ENCODE measurements at places on chromosomes 2 and 18.
A peak's percentile ranks its signal among the peaks of the same experiment; 100 is the strongest.

DNA sequence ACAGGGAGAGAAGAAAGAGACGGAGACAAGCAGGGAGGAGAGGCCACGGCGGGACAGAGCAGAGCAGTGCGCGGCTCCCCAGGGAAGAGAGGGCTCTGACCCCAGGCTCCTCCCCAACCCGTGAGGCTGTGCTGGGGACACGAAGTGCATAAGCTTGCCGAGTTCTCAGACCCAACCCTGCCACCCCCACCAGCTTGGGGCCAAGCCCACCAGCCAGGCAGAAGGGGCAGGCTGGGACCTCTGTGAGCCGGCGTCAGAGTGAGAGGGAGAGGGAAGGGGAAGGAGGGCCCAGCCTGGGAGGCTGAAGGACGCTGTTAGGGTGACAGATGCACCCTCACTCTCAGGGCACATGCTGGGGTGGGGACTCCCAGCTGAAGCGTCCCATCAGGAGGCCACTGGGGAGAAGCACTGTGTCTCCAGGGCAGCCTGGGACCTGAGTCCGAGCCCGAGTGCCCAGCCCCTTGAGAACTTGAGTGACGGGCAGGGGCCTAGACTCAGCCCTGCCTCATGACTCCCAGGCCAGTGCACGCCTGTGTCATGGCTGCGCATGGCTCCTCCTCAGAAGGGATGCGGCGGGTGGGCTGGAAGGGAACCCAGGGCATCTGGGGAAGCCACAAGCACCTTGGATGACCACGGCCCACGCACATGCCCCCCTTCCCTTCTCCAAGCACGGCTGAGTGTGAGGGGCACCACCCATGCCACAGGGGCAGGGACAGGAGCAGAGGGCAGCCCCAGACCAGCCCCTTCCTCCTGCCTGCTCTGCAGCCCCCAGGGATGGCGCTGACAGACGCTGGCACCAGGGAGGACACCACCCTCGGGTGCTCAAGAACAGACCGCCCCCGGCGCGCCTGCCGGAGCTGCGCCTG is 31.0 kb downstream of the MTERF4 start:
- DNase-seq = no peak

DNA sequence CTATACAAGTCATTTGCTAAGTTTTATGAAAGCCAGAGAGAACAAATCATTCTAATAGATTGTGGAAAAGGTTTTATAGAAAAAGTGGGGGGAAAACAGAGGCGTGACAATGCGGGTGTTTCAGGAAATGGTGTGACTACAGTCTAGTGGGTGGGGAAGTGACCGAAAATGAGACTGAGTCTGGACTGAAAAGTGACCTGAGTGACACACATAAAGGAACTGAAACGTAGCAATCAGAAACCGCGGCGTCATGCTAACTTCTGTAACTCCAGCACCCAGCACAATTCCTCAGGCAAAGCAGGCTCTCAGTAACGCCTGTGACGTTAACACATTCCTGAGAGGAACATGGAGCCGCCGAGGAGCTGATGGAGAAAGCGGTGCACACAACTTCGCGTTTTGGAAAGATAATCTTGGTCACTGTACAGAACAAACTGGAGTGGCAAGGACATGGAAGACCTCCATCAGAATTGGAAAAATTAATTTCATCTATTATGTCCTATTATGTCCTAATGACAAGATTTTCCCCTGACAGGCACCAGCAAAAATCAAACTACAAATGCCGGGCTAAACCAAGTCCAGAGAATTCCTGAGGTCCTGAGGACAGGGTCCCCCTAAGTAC is 1.4 kb upstream of the CD226 start:
- DNase-seq = no peak

- no peak for DNase-seq
Observed at GRCh38 chr2:60465736-60466135, 87.7 kb downstream of the BCL11A start.

GRCh38 chr2:199717587-199717907 is 133.4 kb downstream of the FTCDNL1 start:
- no peak for DNase-seq

GRCh38 chr18:8610459-8610851 is 1.2 kb downstream of the RAB12 start:
- DNase-seq = no peak

DNA sequence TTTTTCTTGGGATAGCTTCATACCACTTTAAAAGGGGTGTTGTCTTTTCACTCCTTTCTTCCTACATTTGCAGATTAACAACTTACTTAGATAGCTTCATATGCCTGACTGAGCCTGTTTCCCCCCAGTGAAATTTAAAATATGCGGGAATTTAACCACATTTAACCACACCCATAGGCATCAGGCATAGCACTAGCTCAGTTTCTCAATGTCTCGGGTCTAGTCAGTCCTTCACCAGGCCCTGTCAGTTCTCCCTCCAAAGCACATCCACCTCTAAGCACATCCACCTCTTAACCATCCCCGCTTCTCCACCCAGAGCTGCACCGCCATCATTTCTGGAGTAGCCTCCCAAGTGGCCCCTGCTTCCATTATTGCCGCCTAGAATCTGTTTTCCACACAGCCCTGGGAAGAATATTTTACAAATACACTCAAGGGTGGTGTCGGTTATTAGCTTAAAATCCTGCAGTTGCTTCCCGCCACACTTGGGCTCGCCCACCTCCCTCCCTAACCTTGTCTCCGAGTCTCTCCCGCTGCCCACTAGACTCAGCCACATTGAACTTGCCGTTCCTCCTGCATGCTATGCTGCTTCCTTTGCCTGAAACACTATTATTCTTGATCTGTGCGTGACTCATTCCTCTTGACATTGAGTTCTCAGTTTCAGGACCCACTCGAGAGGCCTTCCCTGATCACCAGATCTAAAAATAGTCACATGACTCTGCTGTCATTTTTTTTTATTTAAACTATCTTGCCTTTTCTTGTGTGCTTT is 68.3 kb downstream of the SPTBN1 start:
- DNase-seq = no peak

GRCh38 chr2:222439692-222440091 is 15.3 kb downstream of the SGPP2 start:
- no peak for DNase-seq

DNA sequence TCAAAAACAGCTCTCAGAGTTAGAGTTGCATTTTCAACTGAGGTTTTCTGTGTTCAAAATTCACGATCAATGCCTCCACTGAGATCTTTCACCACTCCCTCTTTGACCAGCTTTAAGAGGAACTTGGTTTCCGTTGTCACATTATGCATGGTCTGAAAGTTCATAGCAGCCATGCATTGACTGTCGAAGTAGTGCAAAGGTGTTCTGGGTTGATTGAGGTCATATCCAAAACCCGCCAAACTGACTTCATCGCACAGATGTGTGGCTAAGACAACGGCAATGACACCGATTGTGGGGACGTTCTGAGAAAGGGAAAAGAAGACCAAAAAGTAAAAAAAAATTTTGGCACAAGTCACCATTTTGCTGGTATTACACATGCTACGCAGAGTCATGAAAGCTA is 48.7 kb downstream of the ST3GAL5 start:
- DNase-seq = no peak

DNA sequence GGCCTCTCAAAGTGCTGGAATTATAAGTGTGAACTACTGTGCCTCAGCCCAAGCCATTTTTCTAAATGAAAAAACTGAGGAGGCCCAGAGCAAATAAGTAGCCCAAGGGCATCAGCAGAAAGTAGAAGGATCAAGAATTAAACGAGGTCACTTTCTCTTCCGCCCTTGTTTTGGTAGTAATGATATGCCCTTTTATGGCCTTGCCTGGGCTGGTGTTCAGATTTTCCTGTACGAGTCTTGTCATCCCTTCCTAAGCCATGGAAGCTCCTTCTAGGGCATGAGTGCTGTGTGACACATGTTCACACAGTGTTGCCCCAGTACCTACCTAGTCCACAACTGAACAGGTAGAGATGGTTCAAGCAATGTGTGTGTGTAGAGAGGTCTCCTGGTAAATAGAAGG is 6.6 kb downstream of the HPCAL1 start:
- no peak for DNase-seq

GRCh38 chr2:99883358-99883757 is 259.0 kb downstream of the AFF3 start:
- DNase-seq = no peak

GRCh38 chr2:150750720-150751119 is 263.3 kb upstream of the RND3 start:
- no peak for DNase-seq

DNA sequence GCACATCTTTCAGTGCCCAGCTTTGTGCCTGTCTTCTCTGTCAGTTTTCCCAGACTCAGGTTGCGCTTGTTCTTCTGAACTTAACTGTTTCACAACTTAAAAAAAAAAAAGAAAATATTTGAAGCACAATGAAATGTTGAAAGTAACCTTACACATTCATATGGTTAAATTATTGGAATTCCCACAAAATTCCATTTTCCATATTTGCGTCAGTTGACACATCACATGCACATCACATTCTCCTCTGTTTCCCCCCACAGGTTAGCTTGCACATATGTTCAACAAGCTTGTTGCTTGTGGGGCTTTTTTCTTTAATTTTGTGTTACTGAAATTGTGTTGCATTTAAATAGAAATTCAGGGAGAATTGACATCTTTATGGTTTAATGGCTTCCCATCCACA is 8.3 kb downstream of the MYO1B start:
- no peak for DNase-seq

GRCh38 chr2:127406454-127406853 is 11.8 kb upstream of the PROC start:
- DNase-seq = no peak

DNA sequence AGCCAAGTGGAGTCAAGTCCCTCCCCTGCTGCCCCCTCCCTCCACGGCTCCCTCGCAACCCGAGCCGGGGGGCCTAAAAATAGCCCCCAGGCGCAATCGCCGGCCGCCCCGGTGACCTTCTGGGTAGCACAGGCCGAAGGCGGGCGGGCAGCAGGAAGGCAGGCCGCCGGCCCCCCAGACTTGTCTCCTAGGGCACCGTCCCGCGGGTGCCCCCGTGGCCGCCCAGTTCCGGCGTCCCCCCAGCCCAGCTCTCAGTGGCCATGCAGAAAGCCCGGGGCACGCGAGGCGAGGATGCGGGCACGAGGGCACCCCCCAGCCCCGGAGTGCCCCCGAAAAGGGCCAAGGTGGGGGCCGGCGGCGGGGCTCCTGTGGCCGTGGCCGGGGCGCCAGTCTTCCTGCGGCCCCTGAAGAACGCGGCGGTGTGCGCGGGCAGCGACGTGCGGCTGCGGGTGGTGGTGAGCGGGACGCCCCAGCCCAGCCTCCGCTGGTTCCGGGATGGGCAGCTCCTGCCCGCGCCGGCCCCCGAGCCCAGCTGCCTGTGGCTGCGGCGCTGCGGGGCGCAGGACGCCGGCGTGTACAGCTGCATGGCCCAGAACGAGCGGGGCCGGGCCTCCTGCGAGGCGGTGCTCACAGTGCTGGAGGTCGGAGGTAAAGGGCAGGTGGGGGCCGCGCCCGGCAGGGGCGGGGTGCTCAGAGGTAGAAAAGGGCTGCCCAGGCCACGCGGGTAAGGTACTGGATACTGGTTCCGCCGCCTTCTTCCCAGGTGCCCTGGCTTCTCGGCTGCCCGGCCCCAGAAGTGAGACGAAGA is at the start of gene SPEG:
SPEG (plus strand) TSS at position 126 of the 808 bp plus-strand sequence; CDS start at position 261, 135 bp downstream.
- no peak for DNase-seq

GRCh38 chr2:207473049-207473930 is 56.5 kb upstream of the CREB1 start:
- peak; percentile 42 for DNase-seq

GRCh38 chr2:238589591-238590460 is 163.1 kb downstream of the ASB1 start:
- DNase-seq = no peak

DNA sequence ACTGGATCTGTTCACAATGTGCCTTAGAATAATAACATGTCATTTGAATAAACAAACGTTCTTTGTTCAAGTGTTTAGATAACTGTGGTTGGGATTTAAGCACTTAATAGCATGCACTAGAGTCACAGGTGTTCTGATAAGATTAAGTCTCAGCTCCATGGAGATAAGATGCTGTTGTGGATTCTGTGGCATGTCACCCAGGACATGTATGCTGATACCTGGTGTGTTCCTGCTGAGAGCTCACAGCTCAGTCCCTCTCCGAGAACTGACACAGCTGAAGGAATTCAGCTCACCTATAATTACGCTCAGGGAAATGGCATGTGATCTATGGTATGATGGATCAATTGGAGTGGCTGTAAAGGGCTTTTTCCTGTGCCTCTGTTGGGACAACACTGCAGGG is 75.4 kb upstream of the ST6GAL2 start:
- DNase-seq = no peak

GRCh38 chr2:148042219-148042618 is 21.3 kb downstream of the MBD5 start:
- DNase-seq = no peak

- no peak for DNase-seq
Observed at GRCh38 chr2:59684771-59685166, 868.7 kb downstream of the BCL11A start.

DNA sequence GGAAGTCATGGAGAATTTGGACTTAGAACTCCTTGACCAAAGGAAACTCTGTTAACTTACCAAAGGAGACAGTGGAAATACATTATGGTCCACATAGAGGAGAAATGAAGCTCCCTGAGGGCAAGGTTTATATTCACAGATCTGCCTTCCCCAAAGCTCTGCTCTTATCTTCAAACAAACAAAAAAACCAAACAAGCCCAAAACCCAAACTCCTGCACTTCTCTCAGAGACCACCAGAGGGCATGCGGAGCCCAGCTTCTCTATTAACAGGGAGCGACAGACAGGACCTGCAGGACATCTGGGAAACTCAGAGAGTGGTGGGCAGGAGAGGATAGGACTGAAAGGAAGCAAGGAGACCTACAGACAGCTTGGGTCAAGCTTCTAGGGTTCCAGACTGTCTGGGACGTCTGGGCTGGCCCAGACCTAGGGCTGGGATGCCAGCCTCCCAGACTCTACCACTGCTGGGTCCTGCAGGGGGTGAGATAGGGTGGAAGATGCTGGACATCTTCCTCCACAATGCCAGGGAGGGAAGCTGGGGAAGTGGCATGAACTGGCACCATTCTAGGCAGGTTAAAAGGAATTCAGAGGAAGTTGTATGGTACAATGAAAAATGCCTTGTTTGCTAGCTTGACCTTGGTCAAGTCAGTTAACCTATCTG is 4.0 kb upstream of the WNT10A start:
- peak; percentile 44 for DNase-seq

- no peak for DNase-seq
Observed at GRCh38 chr2:165281387-165281786, 42.2 kb downstream of the SCN2A start.

- no peak for DNase-seq
Observed at GRCh38 chr18:46942646-46943045, 25.2 kb downstream of the KATNAL2 start.

DNA sequence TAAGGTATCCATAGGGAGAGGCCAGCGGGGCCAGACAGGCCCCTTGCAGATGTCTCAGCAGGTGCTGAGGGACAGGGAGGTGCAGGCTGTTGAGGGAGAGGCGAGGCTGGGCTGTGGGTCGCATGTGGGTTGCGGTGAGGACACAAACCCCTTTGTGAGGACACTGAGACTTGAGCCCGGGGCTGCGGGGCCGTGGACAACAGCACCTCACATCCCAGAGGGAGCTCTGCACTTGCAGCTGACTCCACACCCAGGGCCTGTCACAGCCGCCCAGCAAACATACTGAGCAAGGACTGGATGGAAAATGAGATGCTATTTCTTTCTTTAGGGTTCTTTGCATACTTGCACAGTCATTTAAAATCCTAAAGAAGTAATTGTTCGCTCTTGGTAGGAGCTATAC is 95.3 kb upstream of the NFATC1 start:
- DNase-seq = no peak
